MM.1S (cell line): ENCODE measurements at places on chromosomes 4 and X.
A peak's percentile ranks its signal among the peaks of the same experiment; 100 is the strongest.

GRCh38 chr4:47720787-47721186, 117.1 kb downstream of the CORIN start:
- DNase-seq = no peak

GRCh38 chrX:105323928-105324327, 103.4 kb upstream of the TEX13A start:
- DNase-seq = no peak

DNA sequence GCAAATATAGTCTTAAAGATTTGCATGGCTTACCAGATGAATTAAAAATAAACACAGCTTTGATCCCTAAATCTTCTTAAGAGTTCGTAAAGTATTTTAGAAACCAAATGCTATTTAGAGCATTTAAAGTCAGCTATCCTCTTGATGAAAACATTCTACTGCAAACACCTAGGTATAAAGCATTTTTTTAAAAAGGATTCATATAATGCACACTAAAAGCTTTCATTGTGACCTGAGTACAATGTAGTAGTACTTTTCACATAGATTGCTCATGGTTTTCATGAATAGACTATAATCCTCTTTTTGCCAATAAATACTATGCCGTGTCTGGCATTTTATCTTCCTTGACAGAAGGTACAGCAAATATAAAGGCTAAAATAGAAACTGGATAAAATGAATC, 805.1 kb upstream of the INTU start:
- no peak for DNase-seq

GRCh38 chrX:72545990-72546389, 26.7 kb downstream of the HDAC8 start:
- no peak for DNase-seq

DNA sequence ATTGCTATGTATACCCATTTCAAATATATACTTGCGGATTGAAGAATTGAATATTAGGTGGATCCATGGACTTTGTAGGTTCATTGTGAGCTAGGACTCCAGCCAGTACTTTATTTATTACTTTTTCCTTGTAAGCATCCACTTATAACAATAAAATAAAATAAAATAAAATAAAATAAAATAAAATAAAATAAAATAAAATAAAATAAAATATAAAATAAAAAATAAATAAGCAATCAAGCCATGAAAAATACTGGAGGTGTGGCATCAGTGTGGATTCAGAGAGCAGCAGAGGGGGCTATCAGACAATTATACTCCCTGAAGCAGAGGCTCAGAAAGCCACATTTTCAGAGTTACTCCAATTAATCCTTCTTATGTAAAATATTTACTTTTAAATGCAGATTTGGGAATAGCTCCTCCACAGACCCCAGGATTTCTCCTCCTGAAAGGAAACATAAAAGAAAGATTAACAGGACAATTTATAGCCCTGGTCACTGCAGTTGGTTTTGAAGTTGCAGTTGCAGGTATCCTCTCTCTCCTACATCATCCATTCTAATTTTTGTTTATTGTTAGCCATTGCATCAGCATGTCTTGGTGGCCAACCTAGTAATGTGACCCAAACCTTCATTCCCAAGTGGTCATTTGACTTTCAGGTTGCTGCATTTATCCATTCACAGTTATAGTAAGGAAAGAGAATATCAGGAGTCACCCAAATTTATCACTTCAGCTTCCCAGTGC, 2025.2 kb upstream of the IGFBP7 start:
- DNase-seq = no peak

DNA sequence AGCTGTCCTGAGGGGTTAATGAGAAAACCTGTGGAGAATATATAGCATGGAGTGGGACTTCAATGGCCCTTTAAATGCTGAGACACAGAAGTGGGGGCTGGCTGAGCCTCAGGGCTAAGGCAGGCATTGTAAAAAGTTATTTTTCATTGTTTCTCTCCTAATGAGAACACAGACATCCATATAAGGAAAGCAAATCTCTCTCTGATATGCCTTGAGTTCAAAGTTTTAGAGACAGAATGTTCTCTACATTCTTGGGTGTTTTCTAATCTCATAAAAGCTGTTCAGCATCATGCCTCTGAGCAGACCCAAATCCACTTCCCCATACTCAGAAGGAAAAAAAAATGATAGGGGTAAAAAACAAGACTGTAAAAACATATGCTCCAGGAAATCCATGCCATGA, 16.8 kb upstream of the RAB40A start:
- DNase-seq = no peak

GRCh38 chrX:39459952-39460351, 637.8 kb downstream of the BCOR start:
- no peak for DNase-seq

GRCh38 chrX:71096760-71097032, 1.0 kb downstream of the FOXO4 start:
- DNase-seq = no peak

DNA sequence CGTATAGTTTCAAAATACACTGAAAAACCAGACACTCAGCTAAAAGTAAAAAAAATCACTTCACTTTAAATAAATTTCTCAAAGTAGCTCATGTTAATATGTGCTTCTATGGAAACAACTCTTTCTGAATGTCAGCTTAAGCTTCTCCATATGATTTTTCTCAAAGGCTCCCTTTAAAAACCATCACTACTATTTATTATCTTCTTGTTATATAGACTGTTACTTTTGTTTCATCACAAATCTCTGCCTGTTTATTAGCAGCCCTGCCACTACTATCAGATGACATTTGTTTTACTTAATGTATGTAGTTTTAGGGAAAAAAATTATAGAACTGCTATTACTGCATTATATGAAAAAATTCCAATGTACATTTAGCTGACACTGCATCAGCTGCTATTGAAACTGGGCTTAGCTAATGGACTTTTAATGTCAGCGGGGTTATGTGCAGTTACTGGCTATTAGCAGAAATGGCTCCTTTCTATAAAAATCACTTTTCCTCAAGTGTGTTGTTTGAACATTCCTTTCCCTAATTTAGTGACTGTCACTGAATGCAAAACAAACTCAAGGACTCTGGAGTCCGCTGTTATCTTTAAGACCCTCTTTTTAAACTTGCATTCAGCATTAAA, 10.8 kb downstream of the UNC5C start:
- no peak for DNase-seq

GRCh38 chr4:40040908-40041307, 15.7 kb upstream of the N4BP2 start:
- DNase-seq = no peak

- peak; percentile 75 for DNase-seq
Observed at GRCh38 chr4:56817840-56818491, 3.5 kb downstream of the SPINK2 start.

DNA sequence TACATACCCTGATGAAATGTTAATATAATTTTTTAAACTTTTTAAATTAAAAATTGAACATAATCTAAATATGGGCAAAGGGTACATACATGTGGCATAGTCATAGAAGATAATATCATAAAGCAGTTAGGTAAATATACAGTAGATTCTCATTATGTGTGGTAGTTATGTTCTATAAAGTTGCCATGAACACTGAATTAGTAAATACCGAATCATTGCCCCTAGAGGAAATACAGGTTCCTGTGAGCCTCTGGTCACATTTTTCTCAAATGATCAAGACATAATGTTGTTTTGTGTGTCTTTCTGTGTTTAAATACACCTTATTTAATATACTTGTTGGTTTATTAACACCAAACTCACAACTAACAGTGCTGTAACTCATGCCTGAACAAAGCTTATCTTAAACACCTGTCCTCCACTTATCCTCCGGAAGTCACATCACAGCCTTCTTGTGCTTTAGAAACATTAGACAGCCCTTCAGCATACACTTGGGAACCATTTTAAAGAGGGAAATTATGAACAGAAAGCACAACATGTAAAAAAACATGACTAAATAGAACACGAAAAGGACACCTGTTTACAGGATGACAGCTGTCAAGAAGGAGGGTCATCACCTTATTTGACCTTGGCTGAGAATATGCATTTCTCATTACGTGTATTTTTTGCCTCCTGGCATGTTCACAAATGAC, 169.4 kb upstream of the NAP1L5 start:
- DNase-seq = peak; percentile 63

DNA sequence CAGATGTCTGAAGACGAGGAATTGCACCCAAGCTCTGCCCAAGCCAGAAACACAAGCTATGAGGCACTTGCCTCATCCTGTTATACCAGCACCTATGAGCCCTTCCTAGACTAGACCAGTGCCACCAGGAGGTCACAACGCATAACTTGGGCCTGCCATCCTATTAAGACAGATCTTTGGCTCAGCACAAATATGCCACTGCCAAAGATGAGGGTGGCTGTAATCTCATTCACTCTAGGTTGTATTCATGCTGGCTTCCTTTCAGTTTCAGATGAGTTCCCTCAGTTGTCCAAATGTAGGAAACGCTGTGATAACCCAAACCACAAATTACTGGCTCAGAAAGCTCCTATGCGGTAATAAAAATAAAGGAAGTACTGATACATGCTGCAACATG, 76.5 kb upstream of the CITED1 start:
- peak; percentile 27 for DNase-seq

DNA sequence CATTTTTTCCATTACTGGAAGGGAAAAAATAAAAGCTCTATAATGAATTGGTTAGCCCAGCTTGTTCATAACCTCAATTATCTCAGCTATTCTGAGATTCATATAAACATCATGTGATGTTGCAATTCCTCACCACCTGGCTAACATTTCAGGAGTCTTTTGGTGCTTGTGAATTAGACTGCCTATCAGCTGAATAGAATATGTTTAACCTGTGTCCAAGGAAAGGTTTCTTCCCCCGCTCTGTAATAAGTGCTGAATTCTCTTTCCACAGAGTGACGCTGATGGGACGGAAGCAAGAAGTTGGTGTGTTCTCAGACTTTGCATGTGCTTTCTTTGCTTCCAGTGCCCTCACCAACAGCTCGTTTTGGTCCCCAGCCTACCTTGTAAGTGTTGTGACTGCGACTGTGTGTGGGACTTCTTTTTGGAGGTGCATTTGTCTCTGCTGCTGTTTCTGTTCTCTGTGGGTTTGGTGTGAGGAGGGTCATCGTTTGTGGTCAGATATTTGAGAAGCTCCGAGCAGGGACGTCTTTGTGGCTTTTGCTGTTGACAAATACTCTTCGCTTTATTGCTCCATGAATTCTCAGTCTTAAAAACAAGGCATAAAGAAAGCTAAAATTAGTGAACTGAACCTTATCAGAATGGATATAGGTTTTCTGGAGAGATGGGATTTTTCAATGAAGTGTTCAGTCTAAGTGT, 61.7 kb downstream of the PPARGC1A start:
- no peak for DNase-seq

GRCh38 chr4:121377076-121377475, 3.7 kb downstream of the QRFPR start:
- no peak for DNase-seq

GRCh38 chrX:154490021-154490413, 412 bp downstream of the SLC10A3 start:
- peak; percentile 43 for DNase-seq
